ENCODE measurements at places on chromosomes 6 and 20.

DNA sequence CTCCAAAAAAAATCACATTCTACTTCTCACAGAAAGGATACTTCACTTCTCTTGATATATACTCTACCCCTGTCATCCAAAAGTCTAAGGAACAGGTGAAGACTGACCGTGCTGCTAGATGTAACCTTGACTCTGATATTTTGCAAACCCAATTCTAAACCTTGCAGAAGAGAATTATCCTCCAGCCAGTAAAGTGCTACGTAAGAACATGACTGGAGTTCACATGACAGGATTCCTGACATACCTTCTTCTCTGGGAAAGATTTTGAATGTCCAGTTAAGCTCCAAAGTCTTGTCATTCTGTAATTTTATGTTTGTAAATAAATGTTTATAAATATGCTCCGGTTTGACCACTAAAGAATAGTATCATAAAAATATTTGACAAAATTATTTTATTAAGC, 35.8 kb downstream of the BTBD9 start:
- no peak for DNase-seq

GRCh38 chr20:50571466-50571865, 61.3 kb downstream of the PTPN1 start:
- DNase-seq: no peak

DNA sequence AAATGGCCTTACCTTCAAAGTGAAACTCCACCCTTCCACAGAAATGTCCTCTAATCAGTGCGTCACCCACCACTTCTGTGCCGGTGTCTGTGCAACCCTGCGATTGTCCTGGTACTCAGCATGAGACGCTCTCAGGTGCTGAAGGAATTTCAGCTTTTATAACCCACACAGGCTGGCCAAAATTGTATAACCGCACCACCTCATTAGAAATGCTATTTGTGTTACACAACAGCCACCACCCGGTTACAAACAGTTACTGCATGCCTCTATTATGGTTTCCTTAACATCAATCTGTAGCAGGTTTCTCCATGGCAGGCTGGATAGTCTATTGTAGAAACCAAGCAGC, 51.5 kb downstream of the SLC23A2 start:
- no peak for DNase-seq

DNA sequence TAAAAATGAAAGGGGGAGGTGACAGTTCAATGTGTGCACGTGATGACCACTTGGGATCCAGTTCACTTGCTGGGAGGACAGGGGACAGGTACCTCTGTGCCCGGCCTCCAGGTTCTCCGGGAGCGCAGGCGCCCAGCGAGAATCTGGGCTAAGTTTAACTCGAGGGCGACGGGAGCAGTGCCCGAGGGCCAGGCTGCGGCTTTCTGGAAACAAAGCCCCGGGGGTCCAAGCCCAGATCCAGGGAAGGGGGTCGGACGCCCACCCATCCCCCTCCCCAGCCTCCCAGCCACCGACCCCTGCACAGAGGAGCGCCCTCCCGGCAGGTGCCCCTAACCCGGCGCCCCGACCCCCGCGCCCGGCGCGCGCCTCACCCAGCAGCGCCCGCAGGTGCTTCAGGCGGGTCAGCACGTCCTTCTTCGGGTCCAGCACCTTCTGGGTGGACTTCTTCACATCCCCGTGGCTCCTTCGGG, 405 bp downstream of the RALGAPA2 start:
- DNase-seq: no peak

GRCh38 chr20:13717631-13718044, 67.1 kb downstream of the ESF1 start:
- DNase-seq: no peak

Measured in stimulated activated CD8-positive, alpha-beta memory T cell treated with anti-CD3 and anti-CD28 coated beads, Interleukin-7, amount 100 ng/mL, for 24 hours (primary cell).